ENCODE measurements at places on chromosomes 6 and 20.

DNA sequence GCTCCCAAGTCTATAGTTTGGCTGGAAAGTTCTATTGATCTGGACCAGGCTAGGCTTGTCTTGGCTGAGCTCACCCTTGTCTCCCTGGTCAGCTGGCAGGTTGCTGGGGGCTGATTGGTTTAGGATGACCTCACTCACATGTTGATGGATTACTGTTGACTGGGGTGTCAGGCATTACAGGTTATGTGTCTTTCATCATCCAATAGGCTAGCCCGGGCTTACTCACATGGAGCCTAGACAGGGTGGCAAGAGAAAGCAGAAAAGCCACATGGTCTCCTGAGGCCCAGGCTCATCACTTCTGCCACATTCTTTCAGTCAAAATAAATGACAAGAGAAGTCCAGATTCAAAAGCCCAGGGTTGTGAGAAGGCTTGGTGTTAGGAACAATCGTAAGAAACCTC is 103.5 kb downstream of the BFSP1 start:
- no peak for DNase-seq

DNA sequence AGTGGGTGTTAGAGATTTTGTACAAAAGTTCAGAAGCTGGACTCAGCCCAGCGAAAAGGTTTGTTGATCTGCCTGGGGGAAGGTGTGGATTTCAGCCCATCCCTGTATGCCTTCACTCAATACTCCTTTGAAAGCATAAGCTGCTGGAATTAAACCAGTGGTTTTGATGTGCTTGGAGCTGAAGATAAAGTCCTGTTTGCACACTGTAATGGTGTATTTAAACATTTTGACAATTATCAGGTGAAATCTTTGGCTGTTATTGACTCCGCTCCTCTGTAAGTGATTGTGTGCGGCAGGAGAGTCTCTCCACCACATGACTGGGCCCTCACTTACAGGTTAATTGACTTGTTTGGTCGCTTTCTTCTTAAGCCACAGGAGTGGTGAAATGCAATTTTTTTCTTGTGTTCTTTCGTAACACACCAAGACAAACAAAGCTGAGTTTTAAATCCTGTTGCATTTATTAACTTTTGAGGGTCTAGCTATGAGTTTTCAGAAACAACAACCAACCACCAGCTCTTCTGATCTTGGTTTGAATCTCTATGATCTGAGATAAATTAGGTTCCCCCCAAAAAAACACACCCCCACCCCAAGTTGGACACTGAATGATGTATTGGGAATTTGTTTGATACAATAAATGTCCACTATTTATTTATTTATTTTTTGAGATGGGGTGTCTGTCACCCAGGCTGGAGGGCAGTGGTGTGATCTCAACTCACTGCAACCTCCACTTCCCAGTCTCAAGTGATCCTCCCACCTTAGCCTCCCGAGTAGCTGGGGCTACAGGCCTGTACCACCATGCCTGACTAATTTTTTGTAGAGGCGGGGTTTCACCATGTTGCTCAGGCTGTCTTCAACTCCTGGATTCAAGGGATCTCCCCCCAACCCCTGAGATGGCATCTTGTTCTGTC is 46.3 kb upstream of the NCOA3 start:
- peak; percentile 28 for DNase-seq

DNA sequence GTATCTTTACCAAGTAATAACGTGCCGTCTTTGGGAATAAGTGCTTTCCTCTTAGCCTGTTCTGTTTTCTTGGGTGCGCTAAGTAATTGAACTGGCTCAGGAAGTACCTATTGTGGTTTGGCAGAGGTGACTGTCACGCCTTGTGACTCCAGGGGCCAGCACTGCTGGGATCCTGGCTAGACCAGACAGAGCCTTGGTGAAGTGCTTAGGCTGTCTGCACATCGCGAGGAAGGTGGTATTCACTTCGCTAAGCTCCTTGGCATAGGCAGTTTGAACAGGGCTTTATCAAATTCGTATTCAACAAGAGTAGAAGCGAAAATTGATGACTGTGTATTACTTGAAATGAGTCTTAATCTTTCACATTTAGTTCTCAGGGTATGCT is 17.6 kb downstream of the PRDM1 start:
- no peak for DNase-seq

GRCh38 chr6:97049253-97050011 is 124.9 kb downstream of the KLHL32 start:
- no peak for DNase-seq

DNA sequence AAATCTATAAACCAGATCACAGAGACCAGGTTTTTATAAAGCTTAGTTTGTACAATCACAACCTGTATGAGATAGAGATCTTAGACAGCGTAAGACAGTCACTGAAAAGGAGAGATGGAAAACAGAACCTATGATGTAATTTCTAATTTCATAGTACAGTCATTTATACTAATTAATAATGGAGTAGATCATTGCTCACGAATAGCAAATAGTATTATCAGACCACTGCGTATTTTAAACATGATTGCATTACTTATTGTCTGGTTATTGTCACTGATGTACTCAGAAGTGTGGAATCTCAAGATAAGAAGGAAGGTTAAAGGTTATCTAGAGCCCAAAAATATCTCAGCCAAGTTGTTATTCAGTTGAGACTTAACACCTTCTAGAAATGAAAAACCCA is 115.6 kb downstream of the KHDC1L start:
- DNase-seq: no peak

- DNase-seq: no peak
These were observed 105.5 kb downstream of the PDSS2 start for GRCh38 chr6:107353773-107354382.

DNA sequence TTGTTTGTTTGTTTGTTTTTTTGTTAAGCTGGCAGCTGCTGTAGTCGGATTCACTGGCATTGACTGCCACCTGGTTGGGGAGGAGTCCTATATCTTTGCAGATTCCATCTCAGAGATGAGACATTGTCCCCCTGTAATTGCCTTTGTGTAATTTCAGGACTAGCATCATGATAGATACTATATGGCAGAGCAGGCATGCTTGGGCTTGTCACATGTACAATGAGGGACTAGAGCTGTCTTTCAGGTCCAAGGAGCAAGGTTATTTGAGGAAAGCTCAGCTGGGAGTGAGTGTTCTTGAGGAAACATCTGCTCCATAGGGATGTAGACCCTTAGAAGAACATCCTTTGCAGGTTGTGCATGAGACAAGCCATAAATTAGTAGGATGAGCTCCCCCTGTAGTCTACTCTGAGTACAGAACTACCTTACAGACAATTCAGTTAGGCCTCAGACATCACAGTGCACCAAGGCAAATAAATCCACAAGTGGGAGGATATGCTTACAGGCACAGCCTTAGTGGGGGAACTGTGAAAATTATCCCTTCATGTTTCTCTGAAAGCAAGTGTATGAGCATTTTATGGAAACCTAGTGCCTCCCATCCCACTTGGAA is 62.1 kb downstream of the BMP2 start:
- peak; percentile 2 for DNase-seq

GRCh38 chr20:3612795-3613572 is 50.2 kb downstream of the GFRA4 start:
- no peak for DNase-seq

- no peak for DNase-seq
These were observed 769.1 kb downstream of the QKI start for GRCh38 chr6:164183556-164184123.

GRCh38 chr6:139028215-139028657 is 309 bp upstream of the ABRACL start:
- no peak for DNase-seq

DNA sequence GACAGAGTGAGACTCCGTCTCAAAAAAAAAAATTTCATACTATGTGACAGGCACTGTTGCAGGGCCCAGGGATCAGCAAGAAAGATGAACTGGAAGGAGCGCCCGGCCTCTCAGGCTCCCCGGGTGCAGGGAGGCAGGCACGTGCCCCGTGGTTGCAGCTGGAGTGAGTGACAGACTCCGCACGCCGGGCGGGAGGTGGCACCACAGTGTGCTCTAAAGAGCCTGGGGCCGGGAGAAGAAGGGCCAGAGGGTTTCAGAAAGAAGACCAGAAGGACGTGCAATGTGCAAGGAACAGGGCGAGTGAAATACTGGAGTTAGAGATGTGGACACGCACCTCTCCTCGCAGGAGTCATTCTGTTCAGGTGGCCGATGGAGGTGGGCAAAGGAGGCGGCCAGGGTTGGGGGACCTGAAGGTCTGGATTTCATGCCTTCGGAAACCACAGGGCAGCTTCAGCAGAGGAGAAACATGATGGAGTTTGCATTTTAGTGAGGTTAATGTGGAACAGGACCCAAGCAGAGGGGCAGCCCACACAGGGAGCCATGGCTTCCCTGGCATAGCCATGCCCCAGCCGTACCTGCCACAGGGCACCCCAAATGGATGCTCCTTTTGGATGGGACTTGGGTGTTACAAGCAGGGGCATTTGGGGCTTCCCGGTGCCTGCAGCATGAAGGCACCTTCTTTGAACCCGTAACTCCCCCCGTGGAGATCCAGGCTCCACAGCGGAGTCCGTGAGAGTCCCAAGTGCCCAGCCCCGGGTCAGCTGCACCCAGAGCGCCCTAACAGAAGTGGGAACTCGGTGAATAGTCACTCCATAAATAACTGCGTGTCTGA is 226.2 kb downstream of the ERMARD start:
- no peak for DNase-seq

DNA sequence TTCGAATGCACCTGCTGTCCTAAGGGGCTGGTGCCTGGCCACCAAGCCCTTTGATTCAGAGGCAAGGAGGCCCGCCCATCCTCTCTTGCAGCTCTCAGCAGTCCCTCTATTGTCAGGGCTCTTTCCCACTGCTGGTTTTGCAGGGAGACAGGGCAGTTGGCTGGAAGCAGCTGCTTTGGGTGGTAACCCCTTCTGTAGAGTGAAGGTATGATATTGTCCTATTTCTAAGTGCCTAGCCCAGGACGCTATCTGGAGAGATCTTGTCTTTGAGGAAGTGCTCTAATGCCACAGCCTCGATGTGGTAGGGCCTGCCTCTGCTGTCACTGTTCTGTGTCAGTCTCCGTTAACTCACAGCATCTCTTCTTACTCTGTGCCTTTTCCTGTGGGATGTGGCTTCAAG is 5.6 kb downstream of the PLCG1 start:
- no peak for DNase-seq

DNA sequence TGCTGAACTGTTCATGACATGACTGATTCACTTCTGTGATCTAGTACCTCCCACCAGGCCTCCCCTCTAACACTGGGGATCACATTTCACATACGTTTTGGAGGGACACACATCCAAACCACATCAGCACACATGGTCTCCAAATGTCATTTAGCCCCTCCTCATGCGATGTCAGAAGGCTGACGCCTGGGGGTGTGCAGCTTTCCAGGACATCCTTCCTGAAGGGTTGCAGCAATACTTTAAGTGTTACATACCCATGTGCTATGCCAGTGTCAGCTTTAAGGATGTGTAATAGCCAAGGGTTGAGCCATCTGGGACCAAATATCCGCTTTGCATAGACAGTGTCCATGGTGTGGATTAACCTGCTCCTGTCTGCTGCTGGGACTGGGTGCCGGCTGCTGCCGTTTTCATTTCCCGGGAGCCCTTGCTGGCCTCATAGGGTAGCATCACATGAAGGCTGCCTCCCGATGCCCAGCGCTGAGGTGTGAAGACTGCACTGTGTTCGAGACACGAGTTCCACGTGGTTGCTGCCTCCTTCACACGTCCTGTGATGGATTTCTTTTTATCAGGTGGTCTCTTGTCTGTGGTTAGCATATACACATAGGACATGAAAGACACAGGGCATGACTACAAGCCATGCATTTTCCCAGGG is 219.0 kb downstream of the THBS2 start:
- peak; percentile 60 for DNase-seq

DNA sequence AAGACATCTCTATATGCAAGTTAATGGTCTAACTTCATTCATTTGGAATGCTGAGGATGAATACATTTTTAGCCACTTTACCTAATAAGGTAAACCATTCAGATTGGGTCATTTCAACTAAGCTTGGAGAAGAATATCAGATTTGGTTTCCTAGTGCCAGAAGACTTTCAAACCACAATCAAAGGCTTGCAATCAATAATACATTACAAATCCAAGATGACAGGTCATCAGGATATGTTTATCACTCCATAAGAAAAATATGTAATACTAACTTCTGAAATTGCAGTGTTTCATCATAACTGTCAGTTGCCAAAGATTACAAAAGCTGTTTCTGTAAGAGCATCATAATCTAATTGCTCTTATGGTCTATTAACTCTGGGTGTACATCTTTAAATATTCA is 654.0 kb downstream of the COL12A1 start:
- DNase-seq: peak; percentile 62

DNA sequence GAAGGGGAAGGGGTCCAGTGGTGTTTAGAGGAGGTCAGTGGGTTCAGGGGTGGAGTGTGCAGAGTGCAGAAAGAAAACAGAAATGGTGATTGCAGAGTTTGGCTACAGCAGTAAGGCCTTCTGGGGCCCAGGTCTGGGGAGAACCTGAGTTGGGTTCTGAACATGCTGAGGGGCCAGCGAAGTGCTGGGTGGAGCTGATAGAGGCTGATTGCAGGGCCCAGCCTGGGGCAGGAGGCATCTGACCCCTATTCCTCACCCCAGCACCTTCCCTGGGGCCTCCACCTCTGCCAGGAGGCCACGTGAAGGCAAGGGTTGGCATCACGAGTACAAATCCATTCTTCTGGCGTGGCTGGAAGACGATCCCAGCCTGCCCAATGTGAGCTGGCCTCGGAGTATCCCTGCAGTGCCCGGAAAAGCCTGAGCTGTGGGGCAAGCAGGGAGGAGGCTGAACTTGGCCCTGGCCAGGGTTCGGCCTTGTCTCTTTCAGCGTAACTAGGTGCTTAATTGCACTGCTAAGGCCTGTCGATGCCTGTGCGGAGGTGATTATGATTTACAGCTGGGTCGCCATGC is 35.3 kb downstream of the VSTM2L start:
- DNase-seq: no peak

GRCh38 chr6:48278261-48278660 is 167.3 kb upstream of the PTCHD4 start:
- no peak for DNase-seq

- no peak for DNase-seq
These were observed 86.3 kb downstream of the CHMP4B start for GRCh38 chr20:33897313-33897912.

DNA sequence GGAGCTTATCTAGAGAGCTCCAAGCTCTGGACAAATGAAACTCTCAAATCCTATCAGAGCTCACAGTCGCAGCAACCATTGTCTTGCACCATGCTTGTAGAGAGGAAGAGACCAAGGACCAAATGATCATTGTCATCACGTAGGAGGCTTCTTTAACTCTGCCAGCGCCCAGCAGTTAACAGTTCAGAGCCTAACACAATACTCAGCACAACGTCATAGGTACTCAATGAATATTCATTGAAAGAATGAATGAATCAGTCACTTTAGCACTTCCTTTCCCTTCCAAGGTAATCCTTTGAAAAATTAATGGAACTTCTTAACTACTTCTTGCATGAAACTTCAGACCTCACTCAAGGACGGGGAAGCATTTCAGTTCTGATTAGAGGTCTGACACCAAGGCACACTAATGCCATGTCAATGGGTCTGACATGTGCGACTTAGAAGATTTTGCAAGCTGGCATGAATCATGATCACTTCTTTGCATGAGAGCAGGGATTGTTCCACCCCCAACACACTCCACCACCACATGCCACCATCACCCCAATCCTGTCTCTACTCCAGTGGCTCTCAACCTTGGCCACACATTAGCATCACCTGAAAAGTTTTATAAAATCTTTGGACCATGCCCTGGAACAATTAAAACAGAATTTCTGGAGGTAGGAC is 45.1 kb downstream of the KHDC1L start:
- DNase-seq: peak; percentile 22

Measured in adipocyte (in vitro differentiated cells).